HT1080 (cell line): ENCODE measurements at places on chromosomes 3 and 15.

GRCh38 chr3:44130249-44130648, 111.4 kb upstream of the TOPAZ1 start:
- no peak for DNase-seq

DNA sequence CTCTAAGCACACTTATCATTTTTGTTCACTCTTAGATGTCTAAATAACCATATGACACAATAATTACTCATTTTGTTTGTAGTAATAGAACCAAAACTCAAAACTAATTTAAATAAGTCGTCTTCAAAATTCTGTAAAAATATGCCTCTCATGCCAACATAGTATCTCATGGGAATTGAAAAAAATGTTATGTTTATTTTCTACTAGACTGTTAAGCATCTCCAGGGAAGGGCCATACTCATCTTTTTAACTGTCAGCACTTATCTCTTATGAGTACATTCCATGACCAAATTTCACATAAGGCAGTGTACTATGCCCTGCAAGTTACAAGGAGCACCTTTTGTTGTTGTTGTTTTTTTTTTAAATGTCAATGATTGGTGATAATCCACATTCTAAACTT, 18.3 kb upstream of the USF3 start:
- DNase-seq: no peak

GRCh38 chr15:85454403-85454802, 74.0 kb downstream of the AKAP13 start:
- no peak for DNase-seq

DNA sequence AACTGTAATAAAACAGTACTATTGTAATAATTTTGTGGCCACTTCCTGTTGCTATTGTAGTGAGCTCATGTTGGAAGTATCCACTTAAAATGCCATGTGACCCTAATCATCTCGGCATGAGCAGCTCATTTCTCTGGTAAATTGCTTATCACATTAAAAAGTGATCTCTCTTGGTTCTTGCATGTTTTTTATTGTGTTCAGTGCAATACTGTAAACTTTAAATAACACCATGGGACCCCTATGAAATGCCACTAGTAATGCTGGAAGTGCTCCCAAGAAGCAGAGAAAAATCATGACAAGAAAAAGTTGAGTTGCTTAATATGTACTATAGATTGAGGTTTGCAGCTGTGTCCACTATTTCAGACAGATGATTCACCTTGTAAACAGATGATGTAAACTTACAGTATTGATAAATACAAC, 45.6 kb downstream of the NMD3 start:
- peak; percentile 65 for DNase-seq

GRCh38 chr3:57821765-57822164, 65.7 kb downstream of the SLMAP start:
- no peak for DNase-seq

DNA sequence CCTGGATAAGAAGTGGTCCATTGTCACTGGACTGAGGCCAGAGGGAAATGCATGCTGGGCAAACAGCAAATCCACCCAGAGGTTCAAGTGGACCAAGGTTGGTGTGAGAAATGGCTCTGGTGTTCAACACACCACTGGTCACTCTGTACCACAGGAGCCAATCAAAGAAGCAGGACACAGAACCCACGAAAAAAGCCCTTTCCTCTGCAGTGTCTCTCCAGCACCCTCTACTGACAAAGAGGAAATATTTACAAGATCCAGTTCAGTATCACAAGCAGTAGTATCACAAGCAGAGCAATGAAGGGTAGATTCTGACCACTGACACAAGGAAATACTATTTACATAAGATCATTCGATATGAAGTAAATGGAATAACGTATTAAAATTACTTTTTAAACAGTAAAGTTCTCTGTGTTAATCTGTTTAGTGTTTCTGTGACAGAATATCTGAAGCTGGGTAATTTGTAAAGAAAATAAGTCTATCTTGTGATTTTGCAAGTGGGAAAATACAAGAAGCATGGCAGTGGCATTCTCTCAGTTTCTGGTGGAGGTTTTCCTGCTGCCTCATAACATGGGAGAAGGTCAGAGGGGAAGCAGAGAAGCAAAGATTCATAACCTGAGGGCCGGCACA, 390.7 kb downstream of the EFHB start:
- DNase-seq: peak; percentile 38

- no peak for DNase-seq
Observed at GRCh38 chr15:81789403-81789802, 256.4 kb downstream of the MEX3B start.

GRCh38 chr3:69999140-70000027, at the start of gene SAMMSON:
Gene SAMMSON, plus strand, starts transcription at chr3:69999733.
- peak; percentile 94 for DNase-seq

GRCh38 chr3:178381555-178381954, 154.7 kb upstream of the KCNMB2 start:
- DNase-seq: no peak

- DNase-seq: no peak
Observed at GRCh38 chr15:52066842-52067544, 45.6 kb downstream of the BCL2L10 start.

DNA sequence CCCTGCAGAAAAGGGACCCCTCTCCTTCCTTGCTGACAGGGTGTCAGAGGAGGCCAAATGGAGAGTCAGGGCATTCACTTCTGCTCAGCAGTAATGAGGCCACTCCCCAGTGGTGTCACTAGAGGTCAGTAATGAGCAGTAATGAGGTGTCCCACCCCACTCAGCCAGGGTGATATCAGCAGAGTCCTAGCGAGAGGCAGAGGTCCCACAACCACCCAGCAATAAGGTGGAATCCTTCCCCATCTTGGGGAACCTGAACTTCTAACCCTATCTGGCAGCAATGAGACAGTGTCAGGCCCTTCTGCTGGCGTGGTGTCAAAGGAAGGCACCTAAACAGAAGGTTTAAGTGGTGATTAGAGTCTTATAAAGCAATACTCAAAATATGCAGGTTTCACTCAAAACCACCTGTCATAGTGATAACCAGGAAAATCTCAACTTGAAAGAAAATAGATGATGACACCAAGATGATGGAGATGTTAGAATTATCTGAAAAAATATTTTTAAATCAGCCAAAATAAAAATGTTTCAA, 12.9 kb downstream of the OCA2 start:
- peak; percentile 42 for DNase-seq

- DNase-seq: no peak
Observed at GRCh38 chr3:80010021-80010571, 242.3 kb upstream of the ROBO1 start.
